Activated CD4-positive, alpha-beta T cell treated with anti-CD3 and anti-CD28 coated beads, Interleukin-2, amount 50 U/mL, for 24 hours (primary cell): ENCODE measurements at places on chromosomes 12 and 14.

- no peak for DNase-seq
These were observed 317.9 kb upstream of the ATP2B1 start for GRCh38 chr12:90026516-90026915.

- no peak for DNase-seq
These were observed 364.3 kb downstream of the TMEM121 start for GRCh38 chr14:105890474-105891220.

DNA sequence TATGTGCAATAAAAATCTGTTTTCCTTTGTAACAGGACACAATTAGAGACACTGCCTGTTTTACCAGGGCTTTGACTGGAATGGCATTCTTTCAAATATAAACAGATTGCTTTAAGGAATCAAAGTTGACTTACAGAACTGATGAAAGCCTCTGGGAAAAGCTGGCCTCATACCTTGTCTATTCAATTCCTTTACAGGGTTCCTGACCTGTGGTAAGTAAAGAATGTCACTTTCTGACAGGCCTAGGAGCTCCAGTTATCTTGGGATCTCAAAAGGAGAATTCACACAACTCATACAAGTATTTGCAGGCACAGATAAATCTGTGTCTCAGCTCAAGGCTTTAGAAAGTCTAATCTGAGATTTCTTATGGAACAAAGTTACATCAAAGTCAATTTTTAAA is 88.4 kb downstream of the BCAT1 start:
- DNase-seq: no peak

DNA sequence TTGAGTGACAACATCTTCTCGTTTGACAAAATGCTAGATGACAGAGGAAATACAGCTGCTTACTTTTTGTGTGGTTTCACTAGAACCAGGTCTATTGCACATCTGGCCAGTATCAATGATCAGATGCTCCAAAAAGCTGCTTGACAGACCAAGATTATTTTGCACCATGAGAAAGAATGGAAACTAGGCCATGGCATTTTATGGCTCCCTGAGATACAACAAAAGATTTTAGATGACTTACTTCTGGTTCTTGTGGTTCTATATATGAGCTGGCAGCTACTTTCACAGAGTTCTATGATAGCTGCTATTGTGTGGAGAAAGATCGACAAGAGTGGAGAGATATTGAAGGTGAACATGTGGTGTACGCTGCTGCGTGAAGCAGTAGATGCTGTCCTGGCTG is 25.9 kb upstream of the PPFIBP1 start:
- DNase-seq: no peak

DNA sequence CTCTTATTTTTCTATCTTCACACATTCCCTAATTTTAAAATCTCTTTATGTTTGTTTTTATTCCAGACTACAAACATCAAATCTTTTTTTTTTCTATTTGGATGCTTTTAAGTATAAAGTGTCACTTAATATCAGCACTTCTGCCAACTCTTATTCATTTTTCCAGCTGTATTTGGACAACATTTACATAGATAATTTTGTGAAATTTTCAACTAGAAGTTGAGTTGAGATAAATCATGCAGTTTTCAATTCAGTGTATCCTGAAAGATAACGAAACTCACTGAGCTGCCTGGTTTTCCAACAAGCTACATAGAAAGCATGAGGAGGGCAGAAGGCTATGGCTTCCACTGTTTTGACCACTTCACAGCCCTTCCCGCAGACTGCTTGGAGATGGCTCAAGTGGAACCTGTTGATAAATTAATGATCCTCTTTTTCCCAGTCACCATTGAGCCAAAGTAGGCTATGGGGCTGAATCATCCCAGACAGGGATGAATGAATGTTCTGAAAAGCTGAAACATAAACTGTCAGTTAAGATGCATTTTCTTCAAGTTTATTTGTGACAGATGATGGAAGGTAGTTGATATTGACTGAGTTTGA is 213.9 kb downstream of the RAD51B start:
- DNase-seq: no peak

DNA sequence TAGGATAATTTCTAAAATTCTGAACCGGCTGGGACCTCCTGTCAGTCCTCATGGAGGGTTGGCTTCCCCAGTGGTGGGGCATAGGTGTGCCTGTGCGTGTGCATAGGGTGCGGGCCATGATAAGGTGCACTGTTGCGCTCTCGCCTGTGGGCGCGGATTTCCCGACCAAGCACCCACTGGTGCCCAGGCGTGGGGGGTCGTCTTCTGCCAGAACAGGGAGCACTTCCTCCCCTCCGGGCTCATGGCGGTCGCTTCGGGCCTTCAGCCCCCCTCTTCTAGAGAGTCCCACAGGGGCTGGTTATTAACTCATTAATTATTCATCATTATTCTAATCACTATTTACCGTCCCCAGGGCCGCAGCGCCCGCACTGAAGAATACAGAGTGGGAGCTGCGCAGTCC is 2.8 kb downstream of the C1QL4 start:
- DNase-seq: no peak
